NCI-H460 (cell line): ENCODE measurements at places on chromosomes 6 and 20. TPM values are rescaled to one million over a fixed set of nuclear protein-coding genes. Genes with fewer than 3 reads are reported as not detected.

PNLDC1 gene
- not detected in 2 replicates for total RNA-seq

GRCh38 chr6:32969685-32970412 is 1.5 kb downstream of the BRD2 start:
- DNase-seq, result peak; percentile 89

GRCh38 chr6:14664112-14664601 is 546.6 kb downstream of the CD83 start:
- DNase-seq, result no peak

FAM229B gene
- total RNA-seq, result 3.3 and 4.5 TPM in 2 replicates

HDGFL1 gene
- total RNA-seq, result not detected in 2 replicates
